ENCODE measurements at places on chromosomes 12 and 14.

- DNase-seq = no peak
Observed at GRCh38 chr12:105352940-105353635, 22.6 kb downstream of the C12orf75 start.

DNA sequence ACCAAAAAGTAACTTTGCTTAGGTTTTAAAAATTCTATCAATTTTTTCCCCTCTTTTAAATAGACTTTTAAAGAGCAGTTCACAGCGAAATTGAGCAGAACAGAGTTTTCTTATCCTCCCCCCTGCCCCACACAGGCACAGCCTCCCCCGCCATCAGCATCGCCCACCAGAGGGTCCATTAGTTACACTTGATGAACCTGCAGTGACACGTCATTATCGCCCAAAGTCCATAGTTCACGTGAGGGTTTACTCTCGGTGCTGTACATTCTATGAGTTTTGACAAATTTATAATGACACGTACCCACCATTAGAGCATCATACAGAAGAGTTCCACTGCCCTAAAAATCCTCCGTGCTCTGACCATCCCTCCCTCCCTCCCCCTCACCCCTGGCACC, 58.4 kb downstream of the FZD10 start:
- DNase-seq = no peak

DNA sequence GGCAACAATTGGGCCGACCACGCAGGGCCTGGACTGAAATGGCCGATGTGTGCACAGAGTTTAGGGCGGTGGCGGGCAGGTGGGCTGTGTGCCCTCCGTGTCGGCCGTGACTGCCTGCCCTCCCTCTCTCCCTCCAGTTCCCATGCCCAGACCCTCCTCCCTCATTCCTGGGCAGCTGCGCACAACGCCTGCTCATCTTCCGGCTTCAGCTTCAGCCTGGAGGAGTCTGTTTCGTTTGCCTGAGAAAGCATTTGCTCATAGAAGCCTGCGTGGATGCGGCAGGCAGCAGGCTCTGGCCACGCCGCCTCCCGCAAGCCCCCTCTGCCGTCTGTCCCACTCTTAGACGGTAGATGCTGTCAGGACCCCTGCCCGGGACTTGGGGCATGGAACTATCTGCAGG, 47.3 kb upstream of the FZD10 start:
- DNase-seq = no peak

DNA sequence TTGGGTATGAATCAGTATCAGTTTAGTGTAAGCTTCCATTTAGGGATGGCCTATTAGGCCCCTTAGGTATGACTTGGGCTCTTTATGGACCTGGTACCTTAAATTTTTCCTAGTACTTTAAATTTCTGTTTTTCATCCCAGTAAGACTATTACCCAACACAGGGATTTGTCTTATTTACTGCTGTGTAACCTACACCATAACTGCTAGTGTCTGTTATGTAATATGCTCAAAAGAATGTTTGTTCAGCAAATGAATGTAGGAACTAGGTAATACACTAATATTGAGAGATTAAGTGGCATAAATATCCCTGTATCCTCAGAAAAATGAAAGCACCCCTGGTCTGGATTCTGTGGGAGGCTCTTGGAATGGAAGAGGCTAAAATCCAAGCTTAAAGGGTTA, 63.7 kb upstream of the YARS2 start:
- DNase-seq = no peak

DNA sequence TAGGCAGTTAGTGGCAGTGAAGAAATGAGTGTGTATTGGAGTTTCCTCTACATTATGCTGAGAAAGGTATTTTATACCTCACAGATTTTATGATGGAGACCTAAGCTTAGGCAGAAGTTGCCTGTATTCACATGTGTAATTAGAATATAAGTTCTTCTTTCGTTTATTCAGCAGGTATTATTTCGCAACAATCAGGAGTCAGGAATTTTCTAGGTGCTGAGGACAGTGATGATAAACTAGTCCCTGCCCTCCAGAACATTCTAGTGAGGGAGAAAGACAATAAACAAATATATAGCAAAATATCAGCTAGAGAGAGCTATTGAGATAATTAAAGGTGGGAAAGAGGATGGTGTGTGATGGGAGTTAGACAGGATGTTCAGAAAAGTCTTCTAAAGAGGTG, 345.7 kb downstream of the GRIN2B start:
- no peak for DNase-seq

- DNase-seq = no peak
Observed at GRCh38 chr14:38536376-38537038, 280.6 kb upstream of the CLEC14A start.

DNA sequence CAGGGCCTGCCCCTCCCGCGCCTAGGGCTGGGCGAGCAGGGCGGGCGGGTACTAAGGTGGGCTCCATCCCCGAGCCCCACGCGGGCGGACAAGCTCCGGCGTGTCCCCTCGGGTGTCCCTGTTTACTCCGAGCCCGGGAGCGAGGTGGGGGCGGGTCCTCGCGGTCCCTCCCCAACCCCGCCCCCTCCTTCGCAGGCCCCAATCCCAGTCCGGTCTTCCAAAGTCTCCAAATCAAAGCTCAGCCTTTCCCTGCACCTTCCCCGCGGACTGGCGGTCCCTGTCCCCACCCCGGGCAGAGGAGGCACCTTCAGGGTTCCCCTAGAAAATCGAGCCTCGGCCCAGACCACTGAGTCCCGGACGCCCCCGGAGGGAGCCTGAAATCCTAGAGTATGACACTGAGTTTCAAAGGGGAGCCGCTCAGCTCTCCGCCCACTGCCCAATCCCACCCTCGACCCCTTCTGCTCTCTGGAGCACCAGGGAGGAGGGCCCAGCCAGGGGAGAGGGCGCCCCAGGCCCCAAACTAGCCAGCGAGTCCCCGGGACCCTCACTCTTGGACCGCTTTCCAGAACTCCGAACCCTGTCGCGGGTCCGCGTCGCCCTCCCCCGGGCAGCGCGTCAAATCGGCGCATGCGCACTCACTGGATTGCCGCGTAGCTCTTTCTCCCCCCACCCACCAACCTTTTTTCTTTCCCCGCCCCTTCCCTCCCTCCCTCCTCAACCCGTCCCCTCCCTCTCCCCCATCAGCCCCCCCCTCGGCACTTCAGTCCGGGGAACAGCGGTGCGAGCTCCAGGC, at the start of gene LRP1:
Gene LRP1, plus strand, starts transcription at position 758 of the 793 bp plus-strand sequence. CDS start 482 bp downstream, outside the sequence.
- peak; percentile 60 for DNase-seq

GRCh38 chr12:43143278-43143677, 408.7 kb downstream of the ADAMTS20 start:
- no peak for DNase-seq

- no peak for DNase-seq
Observed at GRCh38 chr12:122244565-122245371, 18.9 kb upstream of the DIABLO start.

DNA sequence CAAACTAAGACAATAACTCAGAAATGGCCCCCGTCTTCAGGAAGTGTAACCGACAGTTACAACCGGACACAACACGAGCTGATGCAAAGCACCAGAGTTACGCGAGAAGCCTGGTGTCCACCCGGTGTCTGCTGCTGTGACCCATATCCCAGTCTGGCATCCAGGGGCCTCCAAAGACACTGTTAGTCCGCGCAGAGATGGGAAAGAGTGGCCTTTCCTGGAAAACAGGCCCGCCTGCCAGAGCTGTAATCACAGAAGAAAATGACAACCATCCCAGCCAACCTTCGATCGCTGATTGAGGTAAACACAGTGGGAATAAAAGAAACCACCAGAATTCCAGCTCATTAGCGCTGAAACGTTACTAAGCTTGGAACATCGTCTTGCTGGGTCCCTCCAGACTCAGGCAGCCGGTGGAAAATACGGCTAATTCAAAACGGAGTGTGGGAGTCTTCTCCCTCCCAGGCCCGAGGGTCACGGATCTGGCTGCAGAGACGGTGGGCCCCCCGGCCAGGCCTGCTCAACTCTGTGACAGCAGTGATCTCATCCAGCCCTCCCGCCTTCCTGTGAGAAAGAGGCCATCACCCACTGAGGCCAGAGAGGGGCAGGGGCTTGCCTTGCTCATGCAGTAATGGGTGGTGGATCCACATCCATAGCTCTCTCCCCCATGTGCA, 273.9 kb upstream of the RTL1 start:
- no peak for DNase-seq

GRCh38 chr12:70078161-70078560, 165.1 kb upstream of the CNOT2 start:
- no peak for DNase-seq

GRCh38 chr12:79374545-79374944, 316.2 kb downstream of the PAWR start:
- no peak for DNase-seq

GRCh38 chr12:28063355-28063880, 90.9 kb upstream of the PTHLH start:
- no peak for DNase-seq

DNA sequence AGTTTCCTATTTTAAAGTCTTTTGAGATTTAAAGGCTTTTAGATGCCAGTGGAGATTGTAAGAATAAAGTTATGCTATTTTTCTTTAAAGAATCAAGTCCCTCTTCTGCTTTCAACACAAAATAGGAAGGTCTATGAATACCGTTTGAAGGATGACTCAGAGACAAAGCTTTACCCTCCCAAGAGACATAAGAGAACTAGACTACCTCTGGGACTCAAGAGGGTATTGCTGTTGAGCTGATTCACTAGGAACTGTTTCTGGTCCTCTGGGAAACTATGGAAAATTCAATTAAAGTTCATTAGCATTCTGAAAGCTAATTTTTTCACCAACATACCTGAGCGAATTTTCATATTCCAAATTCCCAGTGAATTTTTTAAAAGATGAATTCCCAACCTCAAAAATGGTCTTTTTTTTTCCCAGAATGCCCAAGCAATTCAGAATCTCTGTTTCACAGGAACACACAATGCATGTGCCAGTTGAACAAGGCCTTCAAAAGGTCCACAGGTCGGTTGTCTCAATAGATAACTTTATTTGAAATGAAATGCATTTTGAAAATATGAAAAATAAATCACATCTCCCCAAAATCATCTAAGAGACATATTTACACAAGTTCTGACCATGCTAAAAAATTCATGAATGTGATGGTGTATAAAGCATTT, 6.5 kb downstream of the PHLDA1 start:
- DNase-seq = no peak

DNA sequence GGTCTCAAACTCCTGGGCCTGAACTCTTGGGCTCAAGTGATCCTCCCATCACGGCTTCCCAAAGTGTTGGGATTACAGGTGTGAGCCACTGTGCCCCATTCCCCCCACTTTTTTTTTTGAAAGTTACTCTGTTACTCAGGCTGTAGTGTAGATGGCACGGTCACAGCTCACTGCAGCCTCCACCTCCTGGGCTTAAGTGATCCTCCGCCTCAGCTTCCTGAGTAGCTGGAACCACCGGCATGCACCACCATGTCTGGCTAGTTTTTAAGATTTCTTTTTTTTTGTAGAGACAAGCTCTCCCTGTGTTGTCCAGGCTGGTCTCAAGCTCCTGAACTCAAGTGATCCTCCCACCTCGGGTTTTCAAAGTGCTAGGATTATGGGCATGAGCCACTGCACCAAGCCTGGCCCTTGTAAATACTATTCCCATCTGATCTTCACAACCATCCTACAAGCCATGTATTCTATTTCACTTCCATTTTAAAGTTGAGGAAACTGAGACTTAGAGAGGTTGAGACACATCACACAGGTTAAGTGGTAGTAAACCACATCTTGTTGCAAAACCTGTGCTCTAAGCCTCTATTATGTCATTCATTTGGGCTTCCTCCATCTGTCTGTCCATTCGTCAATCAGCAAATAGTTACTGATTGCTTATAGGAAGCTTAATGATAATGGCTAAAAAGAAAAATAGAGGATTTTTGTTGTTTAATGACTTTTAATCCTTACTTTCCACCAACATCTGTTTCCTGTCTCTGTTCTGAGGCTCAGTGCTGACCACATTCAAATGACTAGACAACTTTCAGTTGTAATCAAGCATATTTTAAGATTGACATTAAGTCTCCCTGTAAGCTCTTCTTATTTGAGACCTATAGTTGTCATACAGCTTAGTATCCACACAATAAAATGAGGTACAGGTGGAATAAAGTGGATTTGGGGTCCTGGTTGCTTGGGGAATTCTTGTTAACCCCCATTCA, 9.2 kb downstream of the ASCL4 start:
- no peak for DNase-seq

GRCh38 chr14:50649691-50650090, 18.4 kb downstream of the SAV1 start:
- DNase-seq = no peak

GRCh38 chr14:64569138-64569631, 19.4 kb downstream of the PPP1R36 start:
- no peak for DNase-seq

- DNase-seq = no peak
Observed at GRCh38 chr12:81070846-81071245, 7.0 kb upstream of the ACSS3 start.

GRCh38 chr12:27462151-27462694, 15.7 kb downstream of the SMCO2 start:
- DNase-seq = no peak

- no peak for DNase-seq
Observed at GRCh38 chr14:103832046-103832445, 15.3 kb downstream of the PPP1R13B start.

- no peak for DNase-seq
Observed at GRCh38 chr12:12748044-12748443, 30.9 kb downstream of the CDKN1B start.

DNA sequence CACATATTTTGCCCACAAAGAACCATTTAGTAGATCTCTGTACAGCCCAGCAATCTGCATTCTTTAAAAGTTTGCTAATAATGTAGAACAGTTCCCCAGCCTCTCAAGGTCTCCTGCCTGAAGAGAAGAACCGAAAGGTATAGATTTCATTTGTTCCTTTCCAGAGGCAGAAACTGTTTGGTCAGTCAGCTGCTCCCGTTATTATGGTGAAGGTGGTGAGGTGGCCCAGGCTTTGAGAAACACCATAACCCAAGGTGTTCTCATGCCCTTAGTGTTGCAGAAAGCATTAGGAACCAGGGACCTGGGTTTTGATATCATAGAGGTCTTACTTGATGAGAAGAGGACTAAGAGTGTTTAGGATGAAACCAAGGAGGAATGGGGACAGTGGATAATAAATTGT, 65.3 kb downstream of the SUSD6 start:
- no peak for DNase-seq

GRCh38 chr12:47779943-47780504, 7.0 kb downstream of the SLC48A1 start:
- DNase-seq = no peak

DNA sequence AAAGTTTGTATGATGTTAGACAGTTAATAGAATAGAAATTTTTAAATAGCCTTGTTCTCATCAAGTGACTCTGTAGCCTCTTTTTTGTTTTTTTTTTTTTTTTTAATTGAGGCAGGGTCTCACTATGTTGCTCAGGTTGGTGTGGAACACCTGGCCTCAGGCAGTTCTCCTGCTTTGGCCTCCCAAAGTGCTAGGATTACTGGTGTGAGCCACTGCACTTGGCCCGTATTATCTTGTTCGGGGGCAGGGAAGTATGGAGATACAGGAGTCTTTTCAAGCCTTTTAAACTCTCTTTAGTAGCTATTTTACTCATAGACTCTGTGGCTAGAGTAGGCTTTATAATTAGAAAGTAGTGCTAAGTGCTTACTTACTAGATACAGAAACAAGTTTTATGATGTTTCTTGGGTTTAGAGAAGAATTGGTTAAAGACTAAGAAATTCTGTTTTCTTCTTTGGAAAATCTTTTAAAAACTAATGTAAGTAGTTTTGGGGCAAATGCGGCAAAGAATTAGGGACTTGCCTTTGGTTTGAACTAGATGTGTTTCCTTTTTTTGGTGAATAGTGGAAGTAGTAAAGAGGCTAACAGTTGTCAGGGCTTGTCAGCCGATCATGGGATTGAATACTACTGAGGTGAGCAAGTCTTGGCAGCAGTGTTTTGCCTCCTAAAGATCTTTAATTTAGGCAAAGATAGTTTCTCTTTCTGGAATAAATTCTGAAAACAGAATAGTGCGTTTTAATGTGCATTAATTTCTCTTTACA, 31.3 kb downstream of the FBXO34 start:
- DNase-seq = no peak

- DNase-seq = no peak
Observed at GRCh38 chr14:36517242-36518030, 2.6 kb downstream of the NKX2-1 start.

Measured in hematopoietic multipotent progenitor cell (in vitro differentiated cells).